ENCODE measurements at places on chromosomes 4 and X.
A peak's percentile ranks its signal among the peaks of the same experiment; 100 is the strongest.

- DNase-seq = no peak
Observed at GRCh38 chr4:120314969-120315368, 248.3 kb upstream of the MAD2L1 start.

DNA sequence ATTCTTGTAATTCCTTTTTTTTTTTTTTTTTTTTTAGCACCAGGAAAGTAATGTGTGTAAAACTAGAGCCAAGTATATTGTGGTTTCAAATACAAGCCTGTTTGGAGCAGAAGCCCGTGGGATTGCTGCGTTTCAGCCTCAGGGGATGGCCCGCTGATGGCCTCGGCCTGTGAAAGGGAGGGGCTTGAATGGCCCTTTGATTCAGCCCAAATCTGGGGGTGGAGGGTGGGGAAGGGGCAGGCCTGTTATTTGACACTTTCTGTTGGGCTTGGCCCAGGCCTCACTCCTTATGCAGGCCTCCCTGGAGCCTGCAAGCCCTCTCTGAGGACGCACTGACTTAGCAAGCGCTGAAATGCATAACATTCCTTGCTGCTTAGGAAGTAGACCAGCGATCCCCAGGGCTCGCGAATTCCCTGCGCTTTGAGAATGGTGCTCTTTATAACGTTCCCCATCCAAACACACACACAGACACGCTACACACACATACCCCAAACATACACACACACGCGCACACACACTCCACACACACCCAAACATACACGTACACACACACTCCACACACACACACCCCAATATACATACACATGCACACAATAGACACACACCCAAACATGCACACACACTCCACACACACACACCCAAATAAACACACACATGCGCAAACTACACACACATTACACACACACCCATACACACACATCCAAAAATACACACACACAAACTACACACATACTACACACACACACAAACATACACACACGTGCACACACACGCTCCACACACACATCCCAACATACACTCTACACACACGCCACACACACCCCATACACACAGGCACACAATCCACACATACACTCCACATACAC, 29.6 kb downstream of the TLR10 start:
- peak; percentile 86 for DNase-seq

DNA sequence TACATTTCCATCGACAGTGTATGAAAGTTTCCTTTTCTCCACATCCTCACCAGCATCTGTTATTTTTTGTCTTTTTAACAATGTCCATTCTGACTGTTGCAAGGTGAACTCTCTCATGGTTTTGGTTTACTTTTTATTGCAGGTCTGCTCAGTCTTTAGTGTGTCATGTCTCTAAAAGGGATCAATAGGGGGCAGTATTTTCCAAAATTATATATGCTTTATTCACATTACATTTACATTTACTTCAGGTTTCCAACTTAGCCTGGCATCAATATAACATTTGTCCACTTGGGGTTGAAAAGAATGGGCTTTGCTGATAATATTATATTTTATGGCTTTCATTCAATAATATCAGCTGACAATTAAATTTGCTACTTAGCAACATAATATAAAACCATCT, 265.0 kb upstream of the SLITRK2 start:
- no peak for DNase-seq

DNA sequence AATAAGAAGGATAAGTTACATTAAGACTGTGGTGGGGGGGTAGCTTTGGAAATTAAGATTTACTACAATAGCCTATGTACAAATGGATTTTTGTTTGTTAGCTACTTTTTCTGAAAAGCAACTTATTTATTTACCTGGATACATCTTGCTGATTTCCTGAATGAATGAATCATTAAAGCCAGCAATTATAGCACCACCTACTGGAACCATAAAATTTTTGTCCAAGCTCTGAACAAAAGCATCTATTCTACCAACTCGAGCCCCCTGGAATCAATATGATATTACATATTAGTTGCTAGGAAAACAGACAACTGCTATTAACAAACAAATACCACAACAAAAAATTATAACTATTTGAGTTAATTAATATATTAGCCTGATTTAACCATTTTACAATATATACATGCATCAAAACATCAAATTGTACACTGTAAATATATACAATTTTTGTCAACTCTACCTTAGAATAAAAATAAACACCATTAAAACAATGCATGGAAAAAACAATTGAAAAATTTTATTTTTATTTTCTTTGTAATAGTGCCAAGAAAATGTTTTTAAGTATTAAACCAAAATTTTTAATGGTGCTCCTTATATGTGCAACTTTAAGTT, 15.3 kb downstream of the SEPSECS start:
- DNase-seq = peak; percentile 53

GRCh38 chrX:39381422-39381821, 580.2 kb downstream of the MID1IP1 start:
- DNase-seq = no peak

- DNase-seq = no peak
Observed at GRCh38 chrX:135408794-135409193, 12.9 kb upstream of the SMIM10L2A start.

DNA sequence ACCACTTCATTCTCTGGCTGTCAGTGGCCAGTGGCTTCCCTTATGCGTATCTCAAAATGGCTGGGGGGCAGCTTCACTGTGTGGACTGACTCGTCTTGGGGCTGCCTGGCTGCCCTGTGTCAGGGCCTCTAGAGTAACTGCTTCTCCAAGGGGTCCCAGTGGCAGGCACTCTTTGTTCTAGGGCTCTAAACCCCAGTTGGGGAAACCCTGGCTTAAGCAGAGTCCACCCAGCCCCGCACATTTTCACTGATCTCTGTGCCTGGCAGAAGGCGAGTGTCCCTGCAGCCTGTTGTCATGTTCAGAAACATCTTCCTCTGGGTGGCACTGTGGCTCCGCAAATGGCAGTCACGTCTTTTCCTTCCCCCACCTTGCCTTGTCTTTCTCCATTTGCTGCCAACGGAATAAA, 59.7 kb downstream of the NBDY start:
- no peak for DNase-seq

DNA sequence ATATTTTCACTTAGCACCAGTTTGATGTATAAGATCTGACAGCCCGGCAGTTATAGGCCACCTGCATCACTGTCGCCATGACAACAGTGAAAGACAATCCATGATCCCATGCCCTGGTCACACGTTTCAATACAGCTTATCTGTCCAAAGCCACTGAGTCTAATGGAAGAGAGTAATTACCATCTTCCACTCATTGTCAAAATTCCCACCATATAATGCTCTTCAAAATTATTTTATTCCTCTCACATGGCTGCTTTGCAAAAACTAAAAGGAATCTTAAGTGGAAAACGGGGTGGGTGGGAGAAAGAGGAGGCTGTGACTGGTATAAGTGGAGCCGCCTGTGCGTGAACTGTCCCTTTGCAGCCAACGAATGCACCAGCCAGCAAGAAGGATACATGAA, 44.2 kb downstream of the MAML3 start:
- no peak for DNase-seq

- DNase-seq = peak; percentile 42
Observed at GRCh38 chr4:120801137-120801758, 121.3 kb downstream of the PRDM5 start.

Data from ELR (cell line).